ENCODE measurements at places on chromosomes 5 and 9.

DNA sequence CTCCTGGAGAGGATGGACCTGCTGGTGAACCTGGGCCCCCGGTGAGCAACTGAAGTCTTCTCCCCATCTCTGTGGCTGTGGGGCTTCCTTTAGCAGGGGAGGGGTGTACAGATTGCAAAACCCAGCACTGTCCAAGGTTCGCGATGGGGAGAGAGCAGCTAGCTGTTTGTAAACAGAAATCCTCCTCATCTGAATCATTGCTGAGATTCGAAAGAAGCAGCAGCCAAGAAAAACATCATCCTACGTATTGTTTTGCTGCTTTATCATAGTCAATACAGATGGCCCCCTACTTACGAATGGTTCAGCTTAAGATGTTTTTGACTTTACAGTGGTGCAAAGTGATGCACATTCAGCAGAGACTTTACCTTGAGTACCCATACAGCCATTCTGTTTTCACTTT lies 80.0 kb upstream of the TGFBR1 start:
- DNase-seq, result no peak

- DNase-seq, result peak; percentile 29
Measured at GRCh38 chr5:126339215-126339805, 83.9 kb upstream of the GRAMD2B start.

GRCh38 chr9:37369671-37370070 lies 52.8 kb upstream of the GRHPR start:
- DNase-seq, result no peak

- DNase-seq, result no peak
Measured at GRCh38 chr5:172971482-172971881, 12.1 kb upstream of the ATP6V0E1 start.

GRCh38 chr5:109450129-109450877 lies 40.5 kb upstream of the PJA2 start:
- no peak for DNase-seq

DNA sequence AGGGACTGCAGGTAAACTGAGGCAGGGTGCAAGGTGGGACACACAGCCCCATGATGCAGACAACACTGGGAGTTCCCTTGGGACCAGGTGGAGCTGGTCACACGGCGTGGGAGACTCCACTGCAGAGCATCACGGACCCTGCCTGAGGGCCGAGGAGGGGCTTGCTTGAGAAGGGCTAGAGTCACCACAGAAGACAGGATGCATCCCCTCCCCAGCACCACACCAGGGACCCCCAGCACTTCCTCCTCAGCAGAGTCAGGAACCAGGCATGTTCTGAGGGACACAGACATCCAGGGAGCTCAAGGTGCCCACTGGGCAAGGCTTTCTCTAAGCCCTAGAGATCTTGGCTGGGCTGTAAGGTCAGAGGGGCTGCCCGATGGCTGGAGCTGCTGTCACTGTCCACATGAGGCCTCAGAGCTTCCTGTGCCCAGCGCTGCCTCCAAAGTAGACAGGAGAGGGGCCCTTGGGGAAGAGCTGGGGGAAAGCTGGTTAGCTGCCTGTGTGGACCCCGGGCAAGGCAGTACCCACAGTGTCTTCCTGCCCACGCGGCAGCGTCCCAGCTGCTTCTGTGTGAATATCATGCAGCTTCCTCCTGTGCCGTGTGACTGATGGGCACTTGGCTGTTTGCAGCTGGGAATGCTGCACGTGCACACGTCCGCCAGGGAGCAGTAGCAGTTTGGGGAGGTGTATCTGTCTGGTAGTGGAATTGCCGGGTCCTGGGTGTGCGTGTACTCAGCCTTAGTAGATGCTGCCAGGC lies 176.6 kb downstream of the CACNA1B start:
- DNase-seq, result peak; percentile 6

GRCh38 chr5:14179446-14179845 lies 36.3 kb downstream of the TRIO start:
- DNase-seq, result no peak

- DNase-seq, result no peak
Measured at GRCh38 chr9:86754581-86755560, 192.4 kb downstream of the GAS1 start.

DNA sequence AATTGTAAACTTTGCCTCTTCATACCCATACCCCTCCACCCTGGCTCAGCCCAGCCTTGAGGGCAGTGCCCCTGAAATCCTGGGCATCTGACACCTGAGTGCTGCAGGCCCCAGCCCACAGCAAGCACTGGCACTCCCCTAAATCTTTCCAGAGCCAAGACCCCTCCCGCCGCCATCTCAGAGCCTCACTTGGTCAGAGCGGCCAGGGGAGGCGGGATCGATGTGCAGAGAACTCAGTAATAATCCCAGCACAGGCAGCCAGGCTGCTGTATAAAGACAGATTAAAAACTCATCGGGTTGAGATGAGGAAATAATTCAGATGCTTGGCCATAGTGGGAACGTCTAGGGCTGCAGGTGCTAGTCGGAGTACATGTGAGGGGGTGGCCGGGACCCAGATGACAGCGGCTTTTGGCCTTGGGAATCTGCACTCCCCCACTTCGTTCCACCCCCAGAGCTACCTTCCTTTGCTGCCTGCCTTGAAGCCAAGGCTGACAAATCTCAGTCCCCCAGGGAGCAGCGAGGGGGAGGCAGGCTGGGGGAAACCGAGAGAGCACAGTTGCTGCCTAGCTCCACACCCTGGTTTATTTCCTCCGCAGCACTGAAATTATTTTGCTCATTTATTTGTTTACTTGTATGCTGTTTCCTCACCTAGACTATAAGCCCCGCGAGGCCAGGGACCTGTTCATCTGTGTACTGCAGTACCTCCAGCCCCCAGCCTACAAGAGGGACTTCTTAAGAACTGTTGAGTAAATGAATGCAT lies 19.5 kb upstream of the ARAP3 start:
- DNase-seq, result peak; percentile 49

- no peak for DNase-seq
Measured at GRCh38 chr5:6493681-6494454, 45.2 kb downstream of the UBE2QL1 start.

GRCh38 chr5:5126444-5126843 lies 13.7 kb upstream of the ADAMTS16 start:
- DNase-seq, result no peak

DNA sequence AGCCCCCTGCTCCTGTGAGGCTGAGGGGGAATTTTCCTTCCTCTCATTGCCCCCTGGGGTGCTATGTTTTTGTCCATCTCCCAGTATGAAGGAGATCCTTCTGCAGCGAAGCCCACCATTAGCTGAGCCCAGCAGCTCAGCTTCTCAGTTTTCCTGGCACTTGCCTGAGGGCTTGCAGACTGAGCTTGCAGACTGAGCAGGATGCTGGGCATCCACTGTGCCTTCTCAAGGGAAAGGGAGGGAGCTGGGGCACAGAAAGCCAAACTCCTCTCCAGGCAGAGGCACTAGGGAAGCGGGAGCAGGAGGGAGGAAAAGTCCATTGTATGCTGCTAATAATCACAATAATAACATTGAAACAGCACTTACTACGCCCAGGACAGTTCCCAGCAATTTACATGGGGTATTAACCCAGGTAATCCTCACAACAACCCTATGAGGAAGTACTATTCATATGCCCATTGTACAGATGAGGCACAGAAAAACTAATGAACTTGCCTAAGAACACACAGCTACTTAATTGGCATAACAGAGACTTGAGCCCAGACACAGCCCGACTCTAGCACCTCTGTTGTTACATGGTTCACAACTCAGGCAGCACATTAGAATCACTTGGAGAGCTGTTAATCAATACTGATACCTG lies 86.9 kb upstream of the SSBP2 start:
- no peak for DNase-seq

DNA sequence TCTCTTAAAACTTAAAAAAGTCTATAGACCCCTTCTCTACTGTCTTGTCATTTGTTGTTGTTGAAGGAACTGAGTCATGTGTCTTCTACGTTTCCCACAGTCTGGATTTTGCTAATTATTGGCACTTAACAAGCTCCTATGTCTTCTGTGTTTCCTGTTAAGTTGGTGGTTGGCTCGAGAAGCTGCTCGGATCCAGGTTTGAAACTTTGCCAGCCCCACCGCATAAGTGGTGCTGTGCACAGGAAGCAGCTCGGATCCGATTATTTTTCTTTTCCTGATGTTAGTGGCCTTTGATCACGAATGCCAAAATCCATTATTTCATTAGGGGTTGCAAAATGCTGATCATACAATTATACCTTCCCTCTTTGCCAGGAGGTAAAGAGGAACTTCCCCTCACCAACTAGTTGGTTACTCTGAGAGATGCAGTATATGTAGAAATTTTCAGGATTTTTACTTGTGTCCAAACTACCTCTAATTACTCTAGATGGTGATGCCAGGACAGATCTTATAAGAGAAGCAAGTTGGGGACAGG lies 186.5 kb downstream of the NSG2 start:
- DNase-seq, result no peak

DNA sequence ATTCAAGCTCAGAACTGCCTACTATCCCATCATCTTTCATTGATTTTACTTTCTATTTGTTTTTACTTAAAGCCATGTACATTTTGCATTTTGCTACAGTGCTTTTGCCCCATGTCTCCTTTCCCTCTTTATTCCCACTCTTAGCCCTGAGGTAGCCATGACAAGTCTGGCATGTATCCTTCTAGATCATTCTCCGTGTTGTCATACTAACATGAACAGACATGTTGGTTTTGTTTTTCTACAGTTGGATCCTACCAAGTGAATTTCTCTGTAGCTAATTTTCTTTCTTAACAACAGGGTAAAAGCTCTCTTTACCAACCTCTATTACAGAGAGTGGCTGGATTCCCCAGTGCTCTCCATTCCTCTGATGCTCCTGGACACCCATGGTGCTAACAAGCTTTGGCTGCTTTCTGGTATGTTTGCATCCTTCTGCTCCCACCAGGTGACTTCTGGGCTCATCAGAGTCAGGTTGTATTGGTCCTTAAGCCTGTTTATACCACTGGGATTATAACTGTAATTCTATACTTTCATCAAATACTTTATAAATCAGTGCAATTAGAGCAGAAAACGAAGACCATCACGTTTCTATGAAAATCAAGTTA lies 38.8 kb upstream of the BOD1 start:
- no peak for DNase-seq
